CD4-positive, alpha-beta T cell treated with Interleukin-4 for 1 hour (primary cell): ENCODE measurements at places on chromosomes 11 and 22.

- no peak for DNase-seq
Measured at GRCh38 chr11:75563501-75563977, 1.5 kb downstream of the SERPINH1 start.

GRCh38 chr11:123391646-123392348, 38.3 kb upstream of the GRAMD1B start:
- no peak for DNase-seq

DNA sequence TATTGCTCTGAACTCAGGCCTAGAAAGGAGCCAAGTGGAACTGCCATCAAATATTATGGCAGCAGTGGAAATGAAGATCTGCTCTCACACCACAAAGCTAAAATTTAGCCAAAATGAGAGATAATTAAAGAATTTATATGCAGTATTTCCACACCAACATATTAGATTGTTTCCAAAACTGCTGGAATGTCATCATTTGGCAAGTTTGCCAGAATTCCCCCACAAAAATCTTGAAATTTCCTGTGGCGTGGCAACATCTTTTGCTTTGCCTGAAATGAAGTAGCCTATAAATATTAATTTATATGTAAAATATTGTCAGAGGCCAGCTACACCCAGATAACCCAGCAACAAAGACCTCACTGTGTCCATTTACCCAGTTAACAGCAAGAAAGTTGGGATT, 13.8 kb downstream of the C11orf71 start:
- DNase-seq = no peak

- DNase-seq = no peak
Measured at GRCh38 chr11:123475469-123475868, 45.4 kb downstream of the GRAMD1B start.

DNA sequence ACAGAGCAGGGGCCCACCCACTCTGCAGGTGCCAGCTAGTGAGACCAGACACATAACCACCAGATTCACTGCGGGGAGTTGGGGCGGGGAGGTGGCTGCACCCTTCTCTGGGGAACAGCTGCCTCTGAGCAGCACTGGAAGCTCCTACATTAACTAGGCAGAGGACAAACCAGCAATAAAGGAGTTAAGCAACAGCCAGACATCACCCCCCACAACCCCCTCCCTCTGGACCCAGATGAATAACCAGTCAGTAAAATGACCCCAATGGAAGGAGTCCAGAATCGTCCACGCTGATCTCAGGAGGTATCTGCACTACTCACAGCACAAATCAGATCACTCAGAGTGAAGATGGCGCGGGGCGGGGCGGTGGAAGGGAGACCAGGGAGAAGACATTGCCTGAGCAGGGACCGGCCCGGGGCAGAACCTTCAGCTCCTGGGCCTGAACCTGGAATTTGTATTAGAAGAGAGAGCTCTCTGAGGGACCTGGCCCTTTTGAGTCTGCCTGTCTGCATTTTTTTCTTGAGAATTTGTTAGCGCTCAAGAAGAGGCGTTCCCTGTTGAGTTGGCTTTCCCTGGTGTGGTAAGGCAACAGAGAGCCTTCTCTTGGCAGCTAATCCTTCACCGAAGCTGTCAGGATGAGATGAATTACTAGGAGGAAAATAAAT, 125.5 kb upstream of the NCAM1 start:
- DNase-seq = no peak

DNA sequence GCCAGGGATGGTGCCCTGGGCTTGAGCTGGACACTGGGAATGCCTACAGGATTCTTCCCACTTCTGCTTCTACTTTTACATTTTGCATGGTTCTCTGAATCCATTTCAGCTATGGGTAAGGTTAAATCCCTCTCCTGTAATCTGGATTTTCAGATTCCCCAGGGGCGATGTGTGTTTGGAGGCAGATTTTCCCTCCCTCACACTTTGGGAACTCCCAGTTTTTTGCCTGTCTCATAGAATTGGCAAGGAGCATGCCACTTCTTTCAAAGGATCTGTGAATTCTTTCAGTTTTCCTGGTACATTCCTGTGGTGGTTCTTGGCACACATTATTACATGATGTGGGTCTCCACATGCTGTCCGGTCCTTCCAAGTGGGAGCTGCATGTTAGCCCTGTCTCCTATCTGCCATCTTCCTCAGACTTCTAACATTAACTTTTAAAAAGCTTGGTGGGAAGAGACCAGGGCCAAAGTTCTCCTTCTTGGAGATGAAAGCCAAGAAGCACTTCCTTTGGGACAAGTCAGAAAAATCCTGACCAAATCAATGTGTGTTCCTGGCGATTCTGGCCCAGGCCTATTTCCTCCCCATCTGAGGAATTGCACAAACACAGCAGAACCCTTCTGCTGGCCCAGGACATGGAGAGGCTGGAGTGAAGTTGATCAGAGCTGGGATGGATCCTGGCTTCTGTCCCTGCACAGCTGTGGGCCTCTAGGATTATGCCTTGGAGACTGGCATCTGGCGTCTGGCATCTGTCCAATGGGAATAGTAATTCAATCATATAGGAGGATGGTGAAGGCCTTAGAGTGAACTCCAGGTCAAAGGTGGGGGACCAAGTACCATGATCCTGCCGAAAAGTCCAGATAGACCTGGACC, 5.4 kb upstream of the APOL2 start:
- DNase-seq = no peak

GRCh38 chr22:22684580-22685561, 40.5 kb downstream of the GGTLC2 start:
- peak; percentile 4 for DNase-seq

DNA sequence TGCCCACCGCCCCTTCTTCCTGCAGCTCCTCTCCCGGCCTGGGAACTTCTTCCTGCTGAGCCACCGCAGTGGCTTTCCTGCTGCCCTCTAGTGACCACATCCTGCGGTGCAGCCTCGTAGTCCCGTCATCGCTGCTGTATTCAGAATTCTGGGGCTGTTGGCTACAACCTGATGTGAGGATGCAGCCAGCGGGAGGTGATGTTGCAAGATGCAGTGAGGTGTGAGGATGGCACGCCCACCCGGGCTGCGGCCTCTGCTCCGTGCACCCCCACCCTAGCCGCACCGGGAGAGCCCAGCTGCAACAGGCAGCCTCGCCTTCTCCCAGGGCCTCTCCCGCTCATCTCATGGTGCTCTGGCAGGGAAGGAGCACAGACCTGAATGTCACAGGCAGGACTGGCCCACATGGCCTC, 10.1 kb downstream of the CHST1 start:
- peak; percentile 36 for DNase-seq

GRCh38 chr22:24437741-24438328, 10.4 kb downstream of the ADORA2A start:
- DNase-seq = no peak

DNA sequence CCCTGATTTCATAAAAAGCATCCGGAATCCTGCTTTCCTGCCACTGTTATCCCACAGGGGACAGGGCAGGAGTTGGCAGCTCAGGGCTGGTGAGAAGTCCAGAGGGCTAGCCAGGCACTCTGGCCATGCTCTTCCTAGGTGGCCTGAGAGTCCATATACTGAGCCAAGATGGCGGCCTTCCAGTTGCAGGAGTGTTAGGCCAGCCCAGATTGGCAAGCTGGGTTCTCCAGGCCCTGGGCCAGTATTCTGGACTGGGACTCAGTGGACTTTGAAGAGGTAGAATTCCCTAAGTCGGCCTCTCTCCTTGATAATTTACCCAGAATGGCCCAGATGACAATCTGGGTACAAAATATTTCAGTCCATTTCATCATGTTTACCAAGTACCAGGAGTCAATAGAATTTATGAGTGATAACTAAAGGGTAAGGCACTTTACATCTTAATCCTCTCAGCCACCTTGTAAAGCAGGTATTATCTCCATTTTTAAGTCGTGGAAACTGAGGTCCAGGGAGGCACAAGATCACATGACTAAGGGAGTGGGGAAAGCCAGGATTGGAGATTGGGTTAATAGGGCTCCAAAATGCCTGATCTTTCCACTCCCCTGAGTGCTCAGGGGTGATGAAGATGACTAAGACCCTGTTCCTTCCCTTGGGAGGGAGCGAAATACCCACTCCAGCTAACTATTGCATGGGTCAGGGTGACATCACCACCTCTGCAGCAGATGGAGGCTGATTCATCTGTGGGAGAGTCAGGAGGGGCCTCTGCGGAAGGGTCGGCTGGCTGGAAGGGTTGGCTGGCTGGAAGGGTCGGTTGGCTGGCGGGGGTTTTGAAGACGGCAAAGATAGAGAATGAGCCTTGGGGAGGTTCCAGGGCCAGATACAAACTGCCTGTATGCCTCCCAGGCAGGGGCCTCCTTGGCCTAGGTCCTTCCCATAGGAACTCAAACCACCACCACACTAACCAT, 1.2 kb upstream of the MICALL1 start:
- peak; percentile 35 for DNase-seq

GRCh38 chr11:8720352-8720751, 37.8 kb downstream of the RPL27A start:
- DNase-seq = no peak

DNA sequence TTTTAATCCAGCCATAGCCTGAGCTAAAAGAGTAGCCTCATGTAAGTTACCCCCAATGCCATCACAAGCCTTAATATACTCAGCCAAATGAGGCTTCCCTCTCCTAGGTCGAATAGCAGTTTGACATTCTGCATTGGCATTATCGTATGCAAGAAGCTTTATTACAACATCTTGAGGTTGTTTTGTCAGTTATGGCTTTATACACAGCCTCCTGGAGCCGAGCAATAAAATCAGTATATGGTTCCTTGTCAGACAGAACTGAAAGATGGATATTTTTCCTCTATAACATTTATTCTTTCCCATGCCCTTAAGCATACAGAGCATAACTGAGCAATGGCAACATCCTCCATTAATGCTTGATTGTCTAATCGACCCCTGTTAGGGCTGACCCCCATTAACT, 5.4 kb upstream of the DNAJB13 start:
- no peak for DNase-seq

DNA sequence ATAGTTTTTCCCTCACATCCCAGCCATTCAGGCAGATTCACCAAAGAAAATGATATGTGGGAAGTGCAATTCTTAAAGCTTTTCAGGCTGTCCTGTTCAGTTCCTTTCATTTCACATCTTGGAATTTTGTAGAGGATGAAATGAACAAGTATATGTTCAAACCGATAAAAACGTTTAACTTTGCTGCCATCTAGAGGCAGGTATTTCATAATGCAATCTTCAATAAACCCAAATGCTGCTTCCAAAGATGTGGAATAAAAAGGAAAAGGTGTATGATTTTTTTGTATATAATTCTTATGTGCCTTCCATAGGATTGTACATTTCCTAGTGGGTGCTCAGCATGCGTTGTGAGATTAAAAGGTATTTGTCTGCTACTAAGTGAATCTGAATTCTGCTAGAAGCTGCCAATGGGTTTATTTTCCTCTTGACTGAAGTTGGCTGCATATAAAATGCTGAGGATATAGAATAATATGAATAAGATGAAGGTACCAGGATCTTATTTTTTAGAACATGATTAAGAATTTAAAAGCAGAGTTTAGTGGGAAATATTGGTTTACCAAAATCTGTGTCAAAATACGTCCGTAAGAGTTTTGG, 199.3 kb downstream of the PGR start:
- DNase-seq = no peak

DNA sequence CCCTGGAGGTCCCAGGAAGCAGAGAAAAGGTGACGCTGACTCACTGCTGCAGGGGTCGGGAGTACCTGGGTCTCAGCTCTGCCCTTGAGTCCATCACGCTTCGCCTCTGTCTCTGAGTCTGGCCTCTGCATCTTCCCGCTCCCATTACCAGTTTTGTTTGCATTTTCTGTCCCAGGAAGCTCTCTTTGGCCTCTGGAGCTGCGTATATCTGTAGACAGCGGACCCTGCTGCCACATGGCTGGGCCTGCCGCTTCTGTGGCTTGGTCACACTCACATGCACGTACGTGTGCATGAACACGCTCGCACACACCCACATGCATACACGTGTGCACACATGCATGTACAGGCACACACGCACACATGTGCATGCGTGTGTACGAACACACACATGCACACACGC, 20.8 kb upstream of the APOBEC3A start:
- no peak for DNase-seq
